Glutamatergic neuron (in vitro differentiated cells): ENCODE measurements at places on chromosomes 12 and 14. TPM values are rescaled to one million over a fixed set of nuclear protein-coding genes. Genes with fewer than 3 reads are reported as not detected.

The GZMB gene
- not detected for total RNA-seq

DNA sequence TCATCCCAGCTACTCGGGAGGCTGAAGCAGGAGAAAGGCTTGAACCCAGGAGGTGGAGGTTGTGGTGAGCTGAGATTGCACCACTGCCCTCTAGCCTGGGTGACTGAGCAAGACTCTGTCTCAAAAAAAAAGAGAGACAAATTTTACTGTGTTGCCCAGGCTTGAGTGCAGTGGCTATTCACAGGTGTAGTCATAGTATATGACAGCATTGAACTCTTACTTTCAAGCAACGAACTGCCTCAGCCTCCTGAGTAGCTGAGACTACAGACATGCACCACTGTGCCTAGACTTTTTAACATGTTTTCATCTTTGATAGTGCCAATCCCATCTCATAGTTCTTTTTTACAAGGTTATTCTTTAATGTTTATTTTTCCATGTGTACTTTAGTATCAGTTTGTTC, 13.7 kb downstream of the ARID2 start:
- no peaks in the 10 kb centered on the region for H3K27me3 ChIP-seq
- peaks cover 7% of the 10 kb centered on the region for H3K36me3 ChIP-seq
- H3K27ac ChIP-seq, result no peak overlapping the region
- H3K4me3 ChIP-seq, result no peak overlapping the region
- no peak for DNase-seq

GRCh38 chr14:93952829-93953228, 23.5 kb downstream of the ASB2 start:
- DNase-seq, result no peak
- no peak overlapping the region for H3K27ac ChIP-seq
- H3K4me1 ChIP-seq, result peaks cover 41% of the 10 kb centered on the region

DNA sequence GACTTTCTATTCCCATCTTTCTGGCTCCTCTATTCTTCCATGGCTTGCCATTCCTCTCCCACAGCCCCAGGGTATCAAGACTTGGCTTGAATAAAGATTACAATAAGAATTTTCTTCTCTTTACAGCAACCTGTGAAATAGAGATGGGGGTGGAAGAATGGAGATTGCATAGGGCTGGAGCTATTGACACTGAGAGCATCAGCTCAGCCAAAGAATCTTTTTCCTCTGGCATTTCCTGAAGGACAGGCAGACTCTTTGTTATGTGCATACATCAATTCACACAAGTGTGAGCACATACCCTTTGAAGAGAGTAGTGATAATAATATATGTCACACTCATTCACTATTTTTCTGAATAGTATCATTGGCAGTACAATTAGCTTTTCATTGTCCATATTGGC, 4.7 kb downstream of the RNASE11 start:
- DNase-seq, result no peak
- no peaks in the 10 kb centered on the region for H3K4me1 ChIP-seq
- no peaks in the 10 kb centered on the region for H3K36me3 ChIP-seq
- no peak overlapping the region for H3K27ac ChIP-seq
- peaks cover 2% of the 10 kb centered on the region for H3K27me3 ChIP-seq

The MORN3 gene
- 1.2 TPM for total RNA-seq
